ENCODE measurements at places on chromosomes 12 and 14. TPM values are rescaled to one million over a fixed set of nuclear protein-coding genes. Genes with fewer than 3 reads are reported as not detected.

The MYF5 gene
- total RNA-seq, result not detected

The ADAMTS20 gene
- total RNA-seq, result not detected

The KRT71 gene
- not detected for total RNA-seq

The GALNT9 gene
- total RNA-seq, result not detected

The KRT3 gene
- not detected for total RNA-seq

The IL23A gene
- not detected for total RNA-seq

Data from dermis microvascular lymphatic vessel endothelial cell (primary cell).